ENCODE measurements at places on chromosomes 5 and 9. TPM values are rescaled to one million over a fixed set of nuclear protein-coding genes. Genes with fewer than 3 reads are reported as not detected.

The IRX1 gene
- total RNA-seq: 16.7 TPM

The PLEKHG4B gene
- total RNA-seq: not detected

The DIRAS2 gene
- not detected for total RNA-seq

The LCN9 gene
- total RNA-seq: not detected

The ADAMTS2 gene
- 141 TPM for total RNA-seq

The PCDHB7 gene
- not detected for total RNA-seq

The F12 gene
- 2.3 TPM for total RNA-seq
